Ovary (tissue), 10 donors: ENCODE measurements at places on chromosomes 7 and 10. TPM values are rescaled to one million over a fixed set of nuclear protein-coding genes. Genes with fewer than 3 reads are reported as not detected.

- DNase-seq = no peak
Measured at GRCh38 chr7:55185941-55186609, 167.3 kb downstream of the EGFR start.

DNA sequence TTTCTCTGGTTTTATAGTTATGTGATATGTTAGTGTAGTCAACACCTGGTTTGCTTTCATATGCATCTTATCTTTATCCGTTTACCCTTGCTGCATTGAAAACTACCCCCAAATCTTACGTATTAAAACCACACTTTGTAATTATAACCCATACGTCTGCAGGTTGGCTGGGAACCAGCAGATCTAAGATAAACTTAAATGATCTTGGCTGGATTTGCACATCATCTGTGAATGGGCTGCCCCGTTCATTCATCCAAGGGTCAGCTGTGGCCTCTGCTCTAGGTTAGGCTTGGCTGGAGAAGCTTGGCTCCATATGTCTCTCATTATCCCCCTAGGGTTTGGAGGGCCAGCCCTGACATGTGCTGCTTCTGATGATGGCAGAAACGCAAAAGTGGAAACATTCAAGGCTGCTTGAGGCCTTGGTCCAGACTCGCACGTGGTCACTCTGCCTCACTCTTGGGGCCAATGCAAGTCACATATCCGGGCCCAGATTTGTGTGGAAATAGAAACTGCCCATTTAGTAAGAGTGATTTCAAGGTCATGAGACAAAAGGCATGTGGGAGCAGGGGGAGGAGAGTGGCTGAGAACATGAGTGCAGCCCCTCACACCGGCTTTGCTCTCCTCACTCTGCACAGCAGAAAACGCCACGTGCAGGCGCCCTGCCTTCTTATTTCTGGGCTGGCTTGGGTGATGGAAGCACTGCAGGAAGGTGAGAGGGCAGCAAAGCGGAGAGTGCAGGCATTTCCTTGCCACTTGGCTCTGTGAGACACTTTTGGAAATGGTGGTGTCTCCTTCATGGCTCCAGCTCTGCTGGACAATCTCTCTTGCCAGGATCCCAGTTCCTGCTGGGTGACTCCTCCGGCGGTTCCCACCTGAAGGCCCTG lies 553.8 kb downstream of the GLRX3 start:
- no peak for DNase-seq

- no peak for DNase-seq
Measured at GRCh38 chr7:102450242-102450641, 14.4 kb downstream of the ALKBH4 start.

- DNase-seq = no peak
Measured at GRCh38 chr10:100419911-100420449, 42.8 kb upstream of the WNT8B start.

- DNase-seq = no peak
Measured at GRCh38 chr7:74474271-74474865, 20.7 kb downstream of the GTF2IRD1 start.

Gene SMURF1
- total RNA-seq = 27.2 TPM

DNA sequence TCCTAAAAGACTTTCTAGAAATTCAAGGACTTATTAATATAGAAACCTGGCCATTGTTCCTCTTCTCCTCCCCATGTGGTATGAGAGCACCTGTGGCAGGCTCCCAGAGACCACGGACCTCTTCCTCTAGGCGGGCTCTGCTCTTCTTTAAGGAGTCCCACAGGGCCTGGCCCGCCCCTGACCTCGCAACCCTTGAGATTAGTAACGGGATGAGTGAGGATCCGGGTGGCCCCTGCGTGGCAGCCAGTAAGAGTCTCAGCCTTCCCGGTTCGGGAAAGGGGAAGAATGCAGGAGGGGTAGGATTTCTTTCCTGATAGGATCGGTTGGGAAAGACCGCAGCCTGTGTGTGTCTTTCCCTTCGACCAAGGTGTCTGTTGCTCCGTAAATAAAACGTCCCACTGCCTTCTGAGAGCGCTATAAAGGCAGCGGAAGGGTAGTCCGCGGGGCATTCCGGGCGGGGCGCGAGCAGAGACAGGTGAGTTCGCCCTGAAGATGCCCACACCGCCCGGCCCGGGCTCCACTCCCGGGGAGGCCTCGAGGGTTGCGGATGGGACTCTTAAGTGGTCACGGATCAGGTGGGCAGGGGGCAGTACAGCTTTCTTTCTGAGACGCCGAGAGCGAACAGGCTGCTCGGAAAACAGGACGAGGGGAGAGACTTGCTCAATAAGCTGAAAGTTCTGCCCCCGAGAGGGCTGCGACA lies at the start of gene SLC26A4:
TSS of gene SLC26A4 (plus strand) at position 448 of the 700 bp plus-strand sequence. CDS start 814 bp downstream, outside the sequence.
- no peak for DNase-seq

Gene EVX1
- not detected for total RNA-seq

GRCh38 chr10:114908896-114909295 lies 29.1 kb upstream of the TRUB1 start:
- DNase-seq = no peak

DNA sequence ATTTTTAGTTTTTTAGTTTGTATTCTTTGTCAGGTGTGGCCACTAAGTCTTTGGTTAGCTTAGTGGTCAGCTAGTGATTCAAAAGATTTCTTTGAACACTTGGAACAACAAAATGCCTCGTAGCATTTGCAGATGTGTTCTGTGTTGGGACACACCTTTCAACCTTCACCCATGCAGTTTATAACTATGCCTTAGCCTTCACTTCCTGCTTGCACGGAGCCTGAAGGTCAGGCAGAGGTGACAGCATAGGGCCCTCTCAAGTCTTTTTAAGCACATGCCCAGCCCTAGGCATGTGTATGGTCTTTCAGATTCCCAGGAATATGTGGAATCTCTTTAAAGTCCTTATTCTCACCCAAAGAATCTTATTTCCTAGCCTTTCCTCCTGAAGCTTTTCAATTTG lies 17.6 kb downstream of the PLAC9 start:
- no peak for DNase-seq

DNA sequence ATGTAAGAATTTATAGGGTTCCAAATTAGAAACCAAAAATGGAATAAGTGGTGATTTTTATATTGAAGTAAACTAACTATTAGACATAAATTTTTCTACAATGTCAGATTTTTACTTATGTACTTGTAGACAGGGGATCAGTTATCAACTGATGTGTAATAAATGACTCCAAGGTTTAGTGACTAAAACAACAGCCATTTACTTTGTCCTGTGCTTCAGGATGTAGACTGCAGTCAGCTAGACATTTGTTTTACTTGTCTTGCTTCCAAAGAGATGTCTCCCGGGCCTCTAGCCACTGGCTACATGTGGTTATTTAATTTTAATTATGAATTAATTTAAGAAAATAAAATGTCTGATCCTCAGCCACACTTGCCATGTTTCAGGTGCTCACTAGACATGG lies 249.7 kb upstream of the IGFBP3 start:
- DNase-seq = no peak

- DNase-seq = no peak
Measured at GRCh38 chr7:85153715-85154114, 33.1 kb downstream of the SEMA3D start.

- no peak for DNase-seq
Measured at GRCh38 chr7:44045226-44046014, 918 bp downstream of the DBNL start.

DNA sequence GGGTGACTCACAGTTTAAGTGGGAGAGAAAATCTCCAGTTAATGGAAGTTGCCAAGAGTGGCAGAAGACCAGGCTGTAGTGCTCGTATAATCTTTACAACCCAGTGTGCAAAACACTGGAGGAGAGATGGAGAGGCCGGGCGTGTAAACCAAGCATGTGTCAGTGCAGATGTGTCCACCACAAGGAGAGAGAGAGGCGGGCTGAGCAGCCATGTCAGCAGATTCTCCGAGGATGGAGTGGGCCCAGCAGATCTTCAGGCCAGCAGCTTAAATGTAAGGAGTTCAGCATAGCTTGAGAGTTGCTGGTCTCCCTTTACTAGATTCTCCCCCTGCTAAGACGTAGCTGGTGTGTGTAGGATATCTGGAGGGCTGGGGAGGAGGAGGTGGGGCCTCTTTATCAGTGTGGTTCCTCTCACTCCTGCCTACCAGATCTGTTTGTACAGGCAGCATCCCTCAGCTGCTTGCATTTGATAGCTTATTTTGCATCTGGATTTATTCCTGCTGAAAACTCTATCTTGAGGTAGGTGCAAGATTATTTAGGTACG lies 13.7 kb downstream of the BPGM start:
- DNase-seq = no peak
